Umbilical cord (tissue), 2 donors: ENCODE measurements at places on chromosomes 11 and 22. TPM values are rescaled to one million over a fixed set of nuclear protein-coding genes. Genes with fewer than 3 reads are reported as not detected.

DNA sequence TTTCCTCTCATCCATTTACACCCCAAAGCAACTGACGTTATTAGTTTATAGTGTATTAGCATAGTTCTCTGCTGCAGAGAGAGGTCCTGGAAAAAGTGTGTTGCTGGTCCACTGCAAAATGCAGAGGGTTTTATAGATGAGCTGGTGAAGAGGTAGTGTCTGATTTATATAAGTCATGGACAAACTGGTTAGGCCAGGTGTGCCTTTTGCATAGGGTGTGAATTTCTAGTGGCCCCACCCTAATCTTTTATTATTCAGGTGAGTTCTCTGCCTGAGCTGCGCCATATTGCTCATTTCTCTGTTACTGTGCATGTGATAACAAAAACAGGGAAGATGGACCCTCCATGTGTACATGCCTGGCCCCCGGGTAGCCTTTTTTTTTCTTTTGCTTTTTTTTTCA lies 43.1 kb upstream of the TRIM77 start:
- no peak for DNase-seq

DNA sequence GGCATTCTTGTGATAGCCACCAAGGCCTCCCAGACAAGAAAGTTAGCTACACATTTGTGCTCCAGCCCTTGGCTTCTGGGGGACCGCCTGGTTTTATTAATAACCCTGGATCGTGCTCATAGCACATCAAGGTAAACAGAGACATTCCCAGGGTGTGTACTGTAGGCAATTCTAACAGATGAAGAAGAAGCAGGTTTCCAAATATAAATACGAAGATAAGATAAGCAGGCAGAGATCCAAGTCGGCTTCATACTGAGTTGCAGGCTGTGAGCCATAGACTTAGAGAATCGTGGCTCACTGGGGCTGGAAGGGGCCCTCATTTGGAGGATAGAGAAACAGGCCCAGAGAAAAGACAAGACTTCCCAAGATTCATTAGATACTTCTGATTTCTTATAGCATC lies 131.4 kb downstream of the TENM4 start:
- peak; percentile 68 for DNase-seq

- peak; percentile 80 for DNase-seq
Observed at GRCh38 chr11:795634-796564, 2.2 kb downstream of the SLC25A22 start.

GRCh38 chr11:45097721-45098493 lies 48.5 kb upstream of the PRDM11 start:
- peak; percentile 74 for DNase-seq

- no peak for DNase-seq
Observed at GRCh38 chr22:19065298-19065859, 56.8 kb downstream of the DGCR2 start.

DMC1 gene
- total RNA-seq: 4.6 TPM

GRCh38 chr22:42683578-42684283 lies 34.5 kb upstream of the CYB5R3 start:
- peak; percentile 83 for DNase-seq

NNMT gene
- 871 TPM for total RNA-seq

TOMM22 gene
- 36.1 TPM for total RNA-seq

DNA sequence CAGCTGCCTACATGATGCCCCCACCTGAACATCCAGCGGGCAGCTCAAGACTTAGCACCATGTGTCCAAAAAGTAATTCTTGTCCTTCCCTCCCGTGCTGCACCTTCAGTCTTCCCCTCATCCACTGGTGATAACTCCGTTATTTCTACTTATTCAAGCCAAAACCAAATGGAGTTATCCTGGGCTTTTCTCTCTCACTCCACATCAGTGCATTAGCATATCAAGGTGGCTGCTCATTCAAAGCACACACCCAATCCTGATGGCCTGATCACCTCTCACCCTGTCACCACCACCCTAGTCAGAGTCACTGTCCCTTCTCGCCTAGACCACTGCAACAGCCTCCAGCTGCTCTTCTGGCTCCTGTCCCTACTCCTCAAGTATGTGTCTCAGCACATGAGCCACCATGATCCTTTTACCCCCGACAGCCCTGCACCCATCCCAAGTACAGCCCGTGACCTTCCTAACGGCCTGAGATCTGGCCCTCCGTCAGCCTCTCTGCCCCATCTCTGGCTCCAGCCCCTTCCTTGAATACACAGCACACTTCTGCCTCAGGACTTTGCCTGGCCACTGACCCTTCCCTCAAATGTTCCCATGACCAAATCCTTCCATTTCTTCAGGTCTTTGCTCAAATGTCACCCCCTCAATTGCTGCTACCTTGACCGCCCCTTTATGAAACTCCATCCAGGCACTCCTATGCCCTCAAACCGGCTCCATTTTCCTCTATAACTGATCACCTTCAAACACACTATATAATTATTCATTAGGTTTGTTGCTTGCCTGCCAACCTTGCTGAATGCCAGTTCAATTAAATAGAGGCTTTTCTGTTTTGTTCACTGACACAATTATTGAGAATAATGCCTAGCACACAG lies 19.7 kb upstream of the SLC25A1 start:
- no peak for DNase-seq

DNA sequence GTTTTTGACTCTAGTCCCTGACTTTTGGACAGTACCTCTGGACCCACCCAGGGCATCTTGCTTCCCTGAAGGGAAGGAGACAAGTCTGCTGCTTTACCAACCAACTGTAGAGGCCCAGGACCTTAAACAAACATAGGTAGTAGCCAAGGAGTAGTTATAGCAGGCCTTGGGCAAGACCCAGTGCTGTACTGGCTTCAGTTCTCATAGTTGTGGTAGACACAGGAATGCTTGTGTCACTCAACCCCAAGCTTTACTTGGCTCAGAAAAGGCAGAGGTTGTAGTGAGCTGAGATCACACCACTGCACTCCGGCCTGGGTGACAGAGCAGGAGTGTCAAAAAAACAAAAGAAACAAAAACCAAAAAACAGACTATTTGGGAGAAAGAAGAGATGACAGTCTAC lies 21.3 kb upstream of the OR52M1 start:
- no peak for DNase-seq

GRCh38 chr11:119863851-119864601 lies 135.0 kb upstream of the NECTIN1 start:
- DNase-seq: peak; percentile 85

DNA sequence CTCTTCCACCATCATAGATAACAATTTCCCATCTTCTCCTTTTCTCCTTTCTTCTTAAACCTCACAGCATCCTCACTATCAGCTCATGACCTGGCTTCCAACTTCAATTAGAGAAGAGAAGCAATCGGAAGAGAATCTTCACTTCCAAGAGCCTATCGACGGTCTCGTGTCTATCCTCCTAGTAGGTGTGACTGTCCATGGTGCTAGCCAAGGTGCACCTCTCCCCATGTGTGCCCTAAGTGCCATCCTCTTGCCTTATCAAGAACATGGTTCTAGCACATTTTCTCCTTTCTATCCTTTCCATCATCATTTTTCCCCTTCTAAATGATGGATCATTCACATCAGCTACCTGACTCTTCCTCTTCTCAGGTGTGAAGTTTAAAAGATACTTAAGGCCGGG lies 5.1 kb upstream of the CUL5 start:
- DNase-seq: no peak

GRCh38 chr22:31347251-31348008 lies 1.3 kb upstream of the PATZ1 start:
- peak; percentile 79 for DNase-seq

TSPAN32 gene
- 1.7 TPM for total RNA-seq

- DNase-seq: no peak
Observed at GRCh38 chr11:33608386-33608785, 92.2 kb downstream of the C11orf91 start.

MUC5B gene
- 1.2 TPM for total RNA-seq

DNA sequence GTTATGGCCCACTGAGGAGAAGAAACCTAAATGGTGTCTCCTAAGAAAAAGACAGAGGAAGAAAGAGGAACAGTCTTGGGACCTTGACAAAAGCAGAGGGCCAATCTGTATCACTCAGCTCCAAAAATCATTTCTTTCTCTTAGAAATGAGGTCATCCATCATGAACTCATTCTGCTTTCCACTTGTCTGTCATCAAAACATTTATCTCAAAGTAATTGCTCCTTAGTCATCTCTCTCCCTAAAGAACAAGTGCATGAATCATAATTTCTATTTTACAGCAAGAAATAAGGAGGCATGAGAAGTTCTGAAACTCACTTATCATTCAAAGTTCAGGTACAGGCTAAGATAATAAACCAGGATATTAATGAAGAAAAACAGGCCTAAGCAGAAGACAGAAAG lies 375.6 kb downstream of the KCNA4 start:
- no peak for DNase-seq

DNA sequence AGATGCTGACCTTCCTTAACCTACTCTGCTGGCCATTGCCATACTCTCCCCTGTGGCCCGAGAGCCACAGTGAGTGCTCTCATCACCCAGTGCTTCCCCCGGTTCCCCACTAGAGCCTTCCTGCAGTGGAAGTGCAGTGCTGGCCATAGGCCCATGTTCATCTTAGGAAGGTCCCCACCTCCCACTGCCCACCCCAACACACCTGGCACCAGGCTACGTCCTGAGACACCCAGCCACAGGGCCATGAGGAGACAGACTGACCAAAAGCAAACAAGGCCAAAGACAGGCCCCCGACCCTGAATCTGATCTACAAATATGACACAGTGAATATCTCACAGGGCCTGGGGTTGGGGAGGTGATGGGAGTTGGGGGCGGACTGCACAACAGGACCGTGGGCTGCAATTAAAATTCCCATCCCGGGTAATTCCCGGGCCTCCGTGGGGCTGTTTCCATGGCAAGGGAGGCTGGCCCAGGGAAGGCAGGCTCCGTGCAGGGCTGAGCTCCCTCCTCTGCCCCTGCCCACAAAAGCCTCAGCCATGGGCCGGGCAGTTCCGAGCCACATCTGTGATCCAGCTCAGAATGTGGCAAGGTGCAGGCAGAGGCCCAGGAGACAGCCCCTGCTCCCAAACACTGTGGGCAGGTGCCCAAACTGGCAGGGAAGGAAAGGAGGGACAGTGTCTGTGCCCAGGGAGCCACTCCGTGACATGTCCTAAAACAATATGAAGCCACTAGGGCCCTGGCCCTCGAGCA lies 5.1 kb upstream of the CHST1 start:
- no peak for DNase-seq

- DNase-seq: no peak
Observed at GRCh38 chr11:131656179-131656838, 285.9 kb downstream of the NTM start.

MOGAT2 gene
- 1.9 TPM for total RNA-seq

- DNase-seq: peak; percentile 24
Observed at GRCh38 chr11:35308157-35308556, 111.2 kb downstream of the SLC1A2 start.

HMOX1 gene
- 9.6 TPM for total RNA-seq

SHISAL1 gene
- 3.9 TPM for total RNA-seq

MYOD1 gene
- total RNA-seq: not detected
